Fibroblast of the conjunctiva (primary cell): ENCODE measurements at places on chromosomes 7 and 10.
A peak's percentile ranks its signal among the peaks of the same experiment; 100 is the strongest.

DNA sequence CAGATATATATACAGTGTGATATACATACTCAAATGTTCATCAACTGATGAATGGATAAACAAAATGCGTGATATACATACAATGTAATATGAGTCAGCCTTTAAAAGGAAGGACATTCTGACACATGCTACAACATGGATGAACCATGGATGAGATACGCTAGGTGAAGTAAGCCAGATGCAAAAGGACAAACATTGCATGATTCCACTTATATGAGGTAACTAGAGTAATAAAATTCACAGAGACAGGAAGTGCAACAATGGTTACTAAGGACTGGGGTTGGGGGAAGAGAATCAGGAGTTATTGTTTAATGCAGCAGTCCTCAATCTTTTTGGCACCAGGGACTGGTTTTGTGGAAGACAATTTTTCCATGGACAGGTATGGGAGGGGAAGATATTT lies 47.3 kb upstream of the PIK3AP1 start:
- DNase-seq, result no peak

DNA sequence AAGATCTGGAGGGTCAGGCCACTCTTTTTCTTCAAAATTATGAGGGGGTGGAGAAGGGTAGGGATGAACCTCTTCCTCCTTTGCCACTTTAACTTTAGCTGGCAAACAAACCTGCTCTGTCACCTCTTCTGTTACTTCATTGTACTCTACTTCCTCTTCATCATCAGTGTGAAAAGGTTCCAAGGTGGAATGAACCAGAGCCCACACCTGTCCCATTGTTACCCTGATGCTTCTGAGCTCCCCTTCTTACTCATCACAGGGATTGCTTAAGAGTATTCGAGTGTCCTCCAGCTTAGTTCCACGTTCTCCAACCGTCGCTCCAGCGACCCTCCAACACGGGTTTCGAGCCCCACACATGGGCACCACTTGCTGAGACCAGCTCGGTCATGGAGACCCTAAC lies 5.2 kb downstream of the MRPS24 start:
- DNase-seq, result no peak

DNA sequence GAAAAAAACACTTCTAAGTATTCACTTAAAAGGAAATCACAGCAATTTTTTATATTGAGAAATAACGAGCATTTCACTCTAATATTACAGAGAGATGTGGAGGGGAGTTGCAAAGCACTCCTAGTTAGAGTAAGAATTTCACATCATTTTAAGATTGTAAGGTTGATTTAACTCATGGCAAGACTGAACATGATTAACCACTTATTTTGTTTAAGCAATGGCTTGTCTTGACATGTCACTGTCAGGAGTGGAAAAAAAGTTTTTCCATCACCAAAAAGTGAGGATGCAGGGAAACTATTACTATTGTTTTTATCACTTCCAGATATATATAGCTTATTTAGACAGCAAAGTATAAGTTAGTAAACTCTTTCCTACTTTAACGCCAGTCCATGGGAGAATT lies 27.1 kb downstream of the CD36 start:
- DNase-seq, result no peak

DNA sequence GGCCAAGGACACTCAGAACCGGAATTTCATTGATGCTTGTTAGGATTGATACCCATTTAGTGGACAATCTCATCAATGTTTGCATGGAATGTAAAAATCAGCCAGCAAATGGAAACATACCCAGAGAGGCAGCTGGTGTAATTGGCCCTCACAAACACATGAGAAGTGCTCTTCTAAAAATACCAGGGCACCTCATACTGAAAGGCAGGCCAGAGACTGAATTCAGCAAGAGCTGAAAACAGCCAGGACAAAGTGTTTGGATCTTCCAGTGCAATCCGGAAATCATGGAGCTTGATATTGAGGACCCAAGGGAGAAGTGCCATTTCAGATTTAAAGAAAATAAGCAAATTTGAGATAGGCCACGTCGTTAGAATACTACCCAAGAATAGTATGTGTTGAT lies 498.6 kb downstream of the GALNT17 start:
- no peak for DNase-seq

- no peak for DNase-seq
Measured at GRCh38 chr10:102869258-102870198, at the start of gene AS3MT. Gene AS3MT (plus strand): TSS chr10:102869470. CDS start chr10:102869593, 123 bp downstream.

GRCh38 chr7:114932991-114933390 lies 11.1 kb downstream of the MDFIC start:
- DNase-seq, result no peak

GRCh38 chr7:114930107-114930661 lies 8.3 kb downstream of the MDFIC start:
- DNase-seq, result no peak

GRCh38 chr7:13111230-13111629 lies 423.8 kb downstream of the ARL4A start:
- no peak for DNase-seq

- no peak for DNase-seq
Measured at GRCh38 chr10:101284744-101285463, 55.6 kb upstream of the LBX1 start.

GRCh38 chr10:100006243-100006886 lies 3.4 kb downstream of the DNMBP start:
- peak; percentile 77 for DNase-seq

DNA sequence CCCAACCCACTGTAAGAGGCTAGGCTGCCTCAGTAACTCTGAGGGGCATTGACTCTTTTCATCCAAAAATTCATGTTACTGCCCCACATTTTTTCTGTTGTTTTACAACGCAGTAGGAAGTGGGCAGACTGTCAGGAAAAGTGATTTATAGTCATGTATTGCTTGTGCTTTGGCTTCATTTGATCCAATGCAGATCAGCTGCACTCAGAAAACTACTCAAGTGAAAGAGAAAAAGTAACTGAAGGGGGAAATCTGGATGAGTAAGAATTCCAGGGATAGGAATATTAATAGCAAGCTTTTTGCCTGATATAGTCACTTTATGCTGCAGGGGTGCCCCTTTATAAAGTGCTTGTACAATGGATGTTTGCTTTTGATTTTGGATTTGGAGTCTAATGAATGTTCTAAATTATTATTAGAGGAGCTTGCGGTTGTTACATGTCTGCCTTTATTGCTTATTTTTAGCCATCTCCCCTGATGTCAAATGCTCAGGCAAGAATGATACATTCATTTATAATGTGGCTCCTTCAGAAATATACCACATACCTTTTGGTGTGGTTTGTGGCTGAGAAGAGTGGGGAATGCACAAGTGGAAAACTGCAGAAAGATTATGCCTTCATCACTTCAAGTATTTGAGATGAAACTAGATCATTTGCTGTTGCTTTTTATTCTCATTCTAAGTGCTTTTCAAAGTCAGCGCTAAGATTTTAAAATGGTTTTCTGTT lies 86.1 kb downstream of the EGFR start:
- no peak for DNase-seq

- DNase-seq, result no peak
Measured at GRCh38 chr10:19728964-19729363, 87.3 kb upstream of the PLXDC2 start.

DNA sequence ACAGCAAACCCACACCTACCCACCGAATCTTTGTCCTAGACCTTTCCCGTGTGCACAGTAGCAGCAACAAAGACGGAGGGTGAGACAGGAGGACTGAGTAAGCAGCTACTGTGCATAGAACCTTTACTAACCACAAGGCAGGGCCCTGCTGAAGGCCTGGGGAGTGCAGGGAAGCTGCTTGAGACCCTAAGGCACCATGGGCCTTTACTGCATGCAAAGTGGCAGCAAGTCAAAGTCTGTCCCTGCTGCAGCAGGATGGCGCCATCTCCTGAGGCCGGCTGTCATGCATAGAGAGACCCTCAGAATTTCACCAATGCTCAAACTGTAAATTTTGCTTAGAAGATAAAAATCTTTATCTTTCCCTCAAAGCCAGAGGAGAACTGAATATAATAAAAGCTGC lies 610.5 kb downstream of the ACTR3B start:
- DNase-seq, result no peak

DNA sequence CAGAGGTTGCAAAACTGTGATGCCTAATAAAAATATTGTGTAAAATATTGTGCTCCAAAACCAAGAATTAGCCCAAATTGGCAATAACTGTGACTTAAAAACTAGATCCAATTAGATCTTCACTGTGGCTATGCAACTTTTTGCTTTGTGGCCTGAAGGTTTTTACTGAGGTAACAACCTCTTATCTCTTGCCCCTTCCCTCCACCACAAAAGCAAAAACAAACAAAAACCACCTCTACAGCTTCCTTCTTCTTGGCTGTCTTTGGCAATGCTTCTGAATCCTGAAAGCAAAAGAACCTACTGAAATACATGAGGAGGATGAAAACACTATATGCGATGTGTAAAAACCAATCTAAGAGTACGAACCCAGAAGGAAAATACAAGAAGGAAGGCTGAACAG lies 226.7 kb upstream of the MBL2 start:
- DNase-seq, result no peak

GRCh38 chr7:134709197-134709596 lies 62.5 kb downstream of the BPGM start:
- no peak for DNase-seq

GRCh38 chr7:132380059-132380458 lies 196.2 kb downstream of the PLXNA4 start:
- DNase-seq, result no peak

DNA sequence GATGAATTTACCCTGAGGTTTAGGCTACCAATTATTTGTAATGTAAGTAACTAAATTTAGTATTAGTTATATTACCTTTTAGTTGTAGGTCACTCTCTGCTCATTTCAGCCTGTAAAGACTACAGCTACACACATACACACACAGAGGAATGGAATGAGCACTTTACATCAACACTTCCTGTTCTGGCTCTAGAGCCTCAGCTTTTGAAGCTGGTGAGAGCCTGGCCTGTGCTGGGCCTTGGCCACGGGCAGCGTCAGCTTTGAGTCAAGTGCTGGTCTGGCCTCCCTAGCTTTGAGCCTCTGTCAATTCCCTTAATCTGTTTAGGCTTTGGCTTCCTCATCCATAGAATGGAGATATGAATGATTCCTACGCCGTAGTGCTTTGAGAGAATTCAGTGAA lies 141.7 kb downstream of the EGFR start:
- DNase-seq, result no peak

GRCh38 chr10:81914736-81915503 lies 39.9 kb downstream of the NRG3 start:
- DNase-seq, result no peak

DNA sequence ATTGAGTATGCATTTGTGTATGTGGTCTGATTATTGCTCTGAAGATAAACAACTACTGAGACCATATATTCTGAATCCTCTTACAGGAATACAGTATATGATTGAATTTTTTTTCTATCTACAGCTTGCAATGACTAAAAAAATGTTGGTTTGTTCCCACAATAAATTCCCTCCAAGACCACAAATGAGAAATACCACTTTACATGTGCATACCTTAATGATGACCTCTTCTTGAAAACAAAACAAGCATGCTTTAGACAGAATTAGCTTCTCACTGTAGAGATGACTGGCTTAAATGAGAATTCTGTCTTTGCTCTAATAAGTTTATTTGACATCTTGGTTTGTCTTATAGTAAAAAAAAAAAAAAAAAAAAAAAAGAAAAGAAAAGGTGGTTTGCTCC lies 241.5 kb downstream of the PCDH15 start:
- DNase-seq, result no peak

DNA sequence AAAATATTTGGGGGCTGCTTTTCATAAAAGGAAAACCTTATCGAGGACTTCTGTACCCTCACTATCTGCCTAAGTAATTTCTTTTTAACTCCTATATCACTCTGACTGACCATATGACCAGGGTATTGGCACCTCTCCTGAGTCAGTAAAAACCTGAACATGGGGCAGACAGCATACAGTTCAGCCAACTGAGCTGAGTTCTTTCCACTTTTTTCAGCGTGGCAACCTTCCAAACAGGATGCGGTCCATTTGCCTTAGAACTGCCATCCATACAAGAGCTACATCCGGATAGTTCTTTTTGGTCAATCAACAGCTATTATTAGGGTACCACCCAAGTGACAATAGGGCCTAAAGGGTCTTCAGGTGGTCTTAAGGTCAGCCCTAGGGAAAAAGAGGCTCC lies 122.6 kb downstream of the MARCHF5 start:
- no peak for DNase-seq

DNA sequence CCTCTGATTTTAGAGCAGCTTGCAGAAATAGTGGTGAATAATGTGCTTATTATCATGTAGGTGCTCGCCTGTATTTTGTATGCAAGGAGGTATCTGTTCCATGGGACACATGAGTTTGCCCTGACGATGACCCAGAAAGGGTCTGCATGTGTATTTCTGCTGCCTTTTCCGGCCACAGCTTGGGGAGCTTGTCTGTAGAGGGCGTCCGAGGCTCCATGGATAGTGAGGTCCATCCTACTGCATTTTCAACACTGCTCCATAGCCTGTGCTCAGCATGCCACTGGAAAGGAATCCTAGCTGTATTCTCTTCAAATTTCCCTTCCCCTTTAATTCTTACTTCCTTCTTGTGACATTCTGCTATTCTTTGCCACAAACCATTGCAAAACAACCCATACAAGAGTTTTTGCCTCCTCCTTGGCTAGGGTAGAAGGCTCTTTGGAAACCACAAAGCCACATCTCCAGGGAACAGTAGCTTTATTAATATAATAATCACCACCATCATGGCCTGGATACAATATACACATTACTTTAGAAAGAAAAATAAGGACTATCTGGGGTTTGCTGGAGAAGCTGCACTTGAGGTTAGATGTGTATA lies 127.7 kb downstream of the DYNC1I1 start:
- DNase-seq, result no peak

DNA sequence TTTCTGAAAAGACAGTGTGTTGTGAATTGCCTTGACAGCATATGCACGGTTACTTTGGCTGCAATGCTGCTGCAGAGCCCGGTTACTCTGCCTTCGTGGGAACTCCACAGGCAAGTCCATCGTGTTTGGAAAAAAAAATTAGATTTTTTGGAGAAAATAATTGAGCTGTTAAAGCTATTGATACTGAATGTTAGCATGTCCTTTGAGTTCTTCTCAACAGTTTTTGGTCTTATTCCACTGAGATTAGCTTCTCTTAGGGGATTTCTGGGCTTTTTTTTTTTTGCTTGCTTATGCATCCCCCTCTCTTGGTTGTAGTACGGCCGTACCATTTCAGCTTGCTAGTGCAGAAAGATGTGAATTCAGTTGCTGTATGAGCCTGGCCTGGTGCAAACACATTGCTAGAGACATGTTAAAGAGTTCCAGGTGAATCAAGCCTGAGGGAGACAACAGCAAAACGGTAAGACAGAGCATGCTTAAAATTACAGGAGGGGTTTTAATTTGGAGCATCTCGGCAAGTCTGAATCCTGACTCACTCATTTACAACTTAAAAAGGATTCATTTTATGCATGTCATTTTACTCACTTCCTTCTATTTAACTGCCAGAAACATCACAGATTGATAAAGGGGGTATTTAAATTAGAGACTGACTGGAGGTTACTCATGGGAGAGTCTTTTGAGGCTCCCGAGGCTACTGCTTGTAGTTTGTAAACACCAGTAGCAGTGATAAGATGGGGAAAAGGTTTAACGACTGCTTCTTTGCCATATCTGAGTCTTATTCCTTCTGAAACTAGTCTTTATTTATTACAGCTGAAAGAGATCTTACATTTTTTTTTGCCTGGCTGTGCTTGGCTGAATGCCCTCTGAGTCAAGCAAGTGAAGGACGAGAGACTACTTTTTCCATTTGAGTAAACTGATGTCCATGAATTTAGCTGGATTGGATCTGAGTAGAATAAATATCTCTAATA lies 113.7 kb downstream of the CDK14 start:
- no peak for DNase-seq

GRCh38 chr10:129993621-129994020 lies 29.5 kb upstream of the EBF3 start:
- DNase-seq, result no peak

GRCh38 chr7:44149571-44150465 lies 8.7 kb upstream of the MYL7 start:
- no peak for DNase-seq

GRCh38 chr7:41006306-41006995 lies 696.4 kb downstream of the INHBA start:
- peak; percentile 45 for DNase-seq
